ENCODE measurements at places on chromosomes 5 and 9. TPM values are rescaled to one million over a fixed set of nuclear protein-coding genes. Genes with fewer than 3 reads are reported as not detected.

- no peak overlapping the region for H3K4me3 ChIP-seq
- H3K4me1 ChIP-seq, result no peaks in the 10 kb centered on the region
- H3K36me3 ChIP-seq, result peaks cover 63% of the 10 kb centered on the region
- no peak overlapping the region for H3K27ac ChIP-seq
- H3K27me3 ChIP-seq, result no peaks in the 10 kb centered on the region
- DNase-seq, result no peak
These were observed 14.7 kb downstream of the DNAJC25 start for GRCh38 chr9:111645806-111646205.

- DNase-seq, result no peak
- H3K4me1 ChIP-seq, result no peaks in the 10 kb centered on the region
- no peak overlapping the region for H3K4me3 ChIP-seq
- no peaks in the 10 kb centered on the region for H3K27me3 ChIP-seq
- no peaks in the 10 kb centered on the region for H3K36me3 ChIP-seq
These were observed 8.3 kb upstream of the TEX48 start for GRCh38 chr9:114690308-114690707.

LCP2 gene
- total RNA-seq, result 0.50 TPM

DNA sequence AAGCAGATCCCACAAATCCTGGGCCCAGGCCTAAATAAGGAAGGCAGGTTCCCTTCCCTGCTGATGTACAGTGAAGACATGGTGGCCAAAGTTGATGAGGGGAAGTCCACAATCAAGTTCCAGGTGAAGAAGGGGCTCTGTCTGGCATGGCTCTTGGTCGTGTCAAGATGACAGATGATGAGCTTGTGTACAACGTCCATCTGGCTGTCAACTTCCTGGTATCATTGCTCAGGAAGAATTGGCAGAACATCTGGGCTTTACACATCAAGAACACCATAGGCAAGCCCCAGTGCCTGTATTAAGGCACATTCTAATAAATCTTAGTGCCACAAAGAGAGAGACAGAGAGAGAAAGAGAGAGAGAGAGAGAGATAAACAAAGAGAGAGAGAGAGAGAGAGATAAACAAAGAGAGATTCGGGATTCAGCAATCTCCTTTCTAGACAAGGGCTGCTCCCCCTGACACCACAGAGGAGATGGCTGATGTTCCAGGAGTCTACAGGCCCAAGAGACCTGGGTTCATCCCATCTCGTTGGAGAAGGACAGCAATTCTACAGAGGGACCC is 45.5 kb upstream of the HSPA9 start:
- no peak for DNase-seq
- no peak overlapping the region for H3K4me3 ChIP-seq
- H3K4me1 ChIP-seq, result no peaks in the 10 kb centered on the region
- H3K27ac ChIP-seq, result no peak overlapping the region
- H3K36me3 ChIP-seq, result no peaks in the 10 kb centered on the region

GRCh38 chr5:95850391-95850894 is 27.9 kb upstream of the GLRX start:
- H3K4me1 ChIP-seq, result no peaks in the 10 kb centered on the region
- DNase-seq, result no peak
- no peak overlapping the region for H3K27ac ChIP-seq
- H3K4me3 ChIP-seq, result no peak overlapping the region
- no peaks in the 10 kb centered on the region for H3K27me3 ChIP-seq

DNA sequence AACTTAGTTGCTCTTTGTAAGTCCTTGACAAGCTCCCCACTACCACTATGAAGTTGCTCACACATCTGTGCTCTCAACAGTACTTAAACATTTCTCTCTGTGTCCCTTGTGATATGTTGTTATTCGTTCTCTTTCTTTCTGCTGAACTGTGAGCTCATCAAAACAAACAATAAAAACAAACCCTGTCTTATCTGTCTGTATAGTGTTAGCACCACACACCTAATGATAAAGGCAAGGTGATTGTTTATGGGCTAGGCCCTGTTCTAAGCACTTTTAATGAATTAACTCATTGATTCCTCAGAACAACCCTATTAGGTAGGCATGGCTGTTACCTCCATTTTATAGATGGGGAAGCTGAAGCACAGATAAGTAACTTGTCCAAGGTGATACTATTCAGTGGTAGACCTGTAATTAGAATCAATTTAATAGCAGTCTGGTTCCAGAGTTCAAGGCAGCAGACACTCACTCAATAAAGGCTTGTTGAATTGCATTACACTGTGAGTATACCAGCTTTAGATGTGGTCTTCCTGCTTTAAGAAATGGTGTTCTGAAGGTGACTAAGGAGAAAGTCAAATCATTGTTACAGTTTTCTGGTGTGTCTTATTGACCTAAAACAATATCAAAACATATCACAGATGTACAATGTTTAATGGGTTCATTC is 153.6 kb upstream of the ELL2 start:
- no peaks in the 10 kb centered on the region for H3K27me3 ChIP-seq
- DNase-seq, result no peak
- H3K36me3 ChIP-seq, result no peaks in the 10 kb centered on the region
- no peaks in the 10 kb centered on the region for H3K4me1 ChIP-seq
- no peak overlapping the region for H3K4me3 ChIP-seq
- H3K27ac ChIP-seq, result no peak overlapping the region

DNA sequence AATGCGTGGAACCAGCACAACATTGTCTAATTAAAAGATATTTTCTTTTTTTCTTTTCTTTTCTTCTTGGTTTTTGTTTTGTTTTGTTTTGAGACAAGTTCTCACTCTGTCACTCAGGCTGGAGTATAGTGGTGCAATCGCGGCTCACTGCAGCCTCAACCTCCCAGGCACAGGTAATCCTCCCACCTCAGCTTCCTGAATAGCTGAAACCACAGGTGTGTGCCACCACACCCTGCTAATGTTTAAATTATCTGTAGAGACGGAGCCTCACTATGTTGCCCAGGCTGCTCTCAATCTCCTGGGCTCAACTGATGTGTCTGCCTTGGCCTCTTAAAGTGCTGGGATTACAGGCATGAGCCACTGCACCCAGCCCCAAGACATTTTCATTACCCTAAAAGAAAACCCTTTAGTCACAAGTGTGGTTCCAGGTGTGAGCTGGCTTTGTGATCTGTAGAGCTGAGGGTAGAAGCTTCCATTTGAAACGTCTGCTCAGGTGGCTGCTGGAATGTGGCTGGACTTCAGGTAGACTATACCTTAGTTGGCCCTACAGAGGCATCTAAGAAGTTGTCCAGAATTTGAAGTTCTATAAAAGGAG is 19.1 kb upstream of the NEK6 start:
- H3K4me3 ChIP-seq, result no peak overlapping the region
- H3K27me3 ChIP-seq, result no peaks in the 10 kb centered on the region

CER1 gene
- total RNA-seq, result 694 TPM

F12 gene
- total RNA-seq, result 0.95 TPM

DNA sequence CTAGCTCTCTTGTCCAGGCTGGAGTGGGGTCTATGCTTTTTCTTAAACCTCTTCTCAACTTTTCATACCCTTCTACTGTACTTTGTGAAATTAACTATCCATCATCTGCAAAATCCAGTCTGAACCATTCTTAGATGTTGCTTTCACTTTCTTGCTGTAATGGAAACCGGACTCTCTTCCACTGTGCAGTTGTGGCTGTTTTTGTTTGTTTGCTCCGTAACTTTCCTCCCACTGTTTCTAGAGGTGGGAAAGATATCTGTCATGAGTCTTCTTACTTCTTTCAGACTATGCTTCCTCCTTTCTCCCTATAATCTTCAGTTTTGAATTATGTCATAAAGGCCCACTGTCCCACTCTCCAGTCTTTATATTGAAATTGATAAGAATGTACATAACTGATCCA is 6.5 kb downstream of the TNPO1 start:
- DNase-seq, result no peak
- H3K4me1 ChIP-seq, result peaks cover 3% of the 10 kb centered on the region
- no peak overlapping the region for H3K27ac ChIP-seq
- no peaks in the 10 kb centered on the region for H3K36me3 ChIP-seq
- no peak overlapping the region for H3K4me3 ChIP-seq

GRCh38 chr5:42338136-42338535 is 85.1 kb upstream of the GHR start:
- no peak for DNase-seq
- no peaks in the 10 kb centered on the region for H3K36me3 ChIP-seq
- no peak overlapping the region for H3K4me3 ChIP-seq
- no peaks in the 10 kb centered on the region for H3K4me1 ChIP-seq
- H3K27me3 ChIP-seq, result no peaks in the 10 kb centered on the region
- H3K27ac ChIP-seq, result no peak overlapping the region

PROB1 gene
- 4.8 TPM for total RNA-seq

GRCh38 chr5:81884871-81885270 is 87.0 kb upstream of the ATG10 start:
- DNase-seq, result no peak
- no peak overlapping the region for H3K27ac ChIP-seq
- no peaks in the 10 kb centered on the region for H3K36me3 ChIP-seq
- no peak overlapping the region for H3K4me3 ChIP-seq

DNA sequence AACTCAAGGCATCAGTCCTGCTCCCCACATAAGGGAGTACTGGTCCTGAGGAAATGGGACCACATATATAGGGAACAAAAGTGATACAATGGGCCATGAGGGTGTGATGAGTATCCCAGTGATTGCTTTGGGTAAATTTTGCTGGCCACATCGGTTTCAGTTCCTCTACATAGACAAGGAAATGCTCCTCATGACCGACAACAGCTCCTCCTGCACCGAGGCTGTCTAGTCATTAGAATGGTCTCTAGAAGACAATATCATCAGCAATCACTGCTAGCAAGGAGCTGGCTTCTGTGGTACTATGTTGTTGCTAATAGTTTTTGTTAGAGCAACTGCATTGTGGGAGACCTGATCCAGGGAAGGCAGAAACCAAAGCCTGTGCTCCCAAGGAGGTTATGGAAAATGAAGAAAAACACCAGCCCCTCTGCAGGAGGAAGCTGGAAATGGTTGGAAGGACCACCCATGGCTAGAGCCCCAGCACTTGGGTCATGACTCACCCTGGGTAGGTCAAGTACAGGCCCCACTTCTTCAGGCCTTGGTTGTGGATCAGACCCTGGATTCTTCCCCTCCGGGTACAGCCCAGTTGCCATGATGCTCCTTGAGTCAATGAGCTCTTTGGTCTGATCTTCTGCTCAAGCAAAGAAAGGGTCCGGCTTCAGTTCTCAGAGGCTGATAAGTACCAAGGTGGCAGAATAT is 3.4 kb upstream of the CTSL start:
- no peak overlapping the region for H3K27ac ChIP-seq
- no peak overlapping the region for H3K4me3 ChIP-seq
- DNase-seq, result no peak
- H3K36me3 ChIP-seq, result peaks cover under 1% of the 10 kb centered on the region
- no peaks in the 10 kb centered on the region for H3K4me1 ChIP-seq

GRCh38 chr5:86679949-86680348 is 62.2 kb downstream of the COX7C start:
- no peak overlapping the region for H3K27ac ChIP-seq
- peaks cover 6% of the 10 kb centered on the region for H3K4me1 ChIP-seq
- no peak overlapping the region for H3K4me3 ChIP-seq
- no peaks in the 10 kb centered on the region for H3K27me3 ChIP-seq
- DNase-seq, result no peak
- no peaks in the 10 kb centered on the region for H3K36me3 ChIP-seq

DNA sequence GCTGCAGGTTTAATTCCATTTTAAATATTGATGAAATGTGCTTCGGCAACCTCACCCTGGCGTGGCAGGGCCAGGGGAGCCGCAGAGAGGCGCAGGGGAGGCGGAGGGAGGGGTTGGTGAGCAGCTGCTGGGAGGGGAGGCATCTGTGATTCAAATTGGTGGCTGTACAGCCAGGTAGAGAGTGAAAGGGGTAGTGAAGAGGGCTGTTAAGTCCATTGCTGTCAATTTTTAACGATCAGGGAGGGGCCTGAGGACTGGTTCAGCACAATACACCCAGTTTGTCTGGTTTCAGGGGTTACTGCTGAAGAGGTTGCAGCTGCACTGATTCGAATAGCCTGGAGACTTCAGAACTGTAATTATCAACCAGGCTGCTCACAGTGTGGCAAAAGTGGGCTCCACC is 31.3 kb downstream of the LHX6 start:
- no peaks in the 10 kb centered on the region for H3K4me1 ChIP-seq
- no peaks in the 10 kb centered on the region for H3K36me3 ChIP-seq
- DNase-seq, result no peak
- no peaks in the 10 kb centered on the region for H3K27me3 ChIP-seq
- no peak overlapping the region for H3K27ac ChIP-seq

ANKRD20A1 gene
- total RNA-seq, result 3.4 TPM

DNA sequence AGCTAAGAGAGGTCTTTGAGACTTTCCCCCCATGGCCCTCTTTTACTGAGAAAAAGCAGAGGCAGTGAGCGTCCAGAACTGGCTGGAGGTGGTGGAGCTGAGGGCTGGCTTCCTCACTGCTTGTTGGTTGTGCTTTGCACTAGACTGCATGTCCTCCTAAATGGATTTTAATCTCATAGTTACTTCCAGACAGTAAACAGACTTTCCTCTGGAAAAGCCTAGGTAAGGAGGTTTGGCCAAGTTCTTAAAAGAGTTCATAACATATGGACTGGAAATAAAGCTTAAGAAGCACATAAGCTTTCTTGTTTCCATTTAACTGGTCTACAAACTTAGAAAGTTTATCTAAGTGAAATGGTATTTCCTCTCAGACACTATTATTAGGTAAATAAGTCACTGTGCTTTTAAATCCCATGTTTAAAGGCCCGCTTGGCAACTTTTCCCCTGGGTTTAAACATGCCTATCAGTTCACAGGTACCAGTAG is 2.0 kb downstream of the ASPN start:
- no peak for DNase-seq
- H3K36me3 ChIP-seq, result no peaks in the 10 kb centered on the region
- no peaks in the 10 kb centered on the region for H3K27me3 ChIP-seq
- no peak overlapping the region for H3K27ac ChIP-seq

DNA sequence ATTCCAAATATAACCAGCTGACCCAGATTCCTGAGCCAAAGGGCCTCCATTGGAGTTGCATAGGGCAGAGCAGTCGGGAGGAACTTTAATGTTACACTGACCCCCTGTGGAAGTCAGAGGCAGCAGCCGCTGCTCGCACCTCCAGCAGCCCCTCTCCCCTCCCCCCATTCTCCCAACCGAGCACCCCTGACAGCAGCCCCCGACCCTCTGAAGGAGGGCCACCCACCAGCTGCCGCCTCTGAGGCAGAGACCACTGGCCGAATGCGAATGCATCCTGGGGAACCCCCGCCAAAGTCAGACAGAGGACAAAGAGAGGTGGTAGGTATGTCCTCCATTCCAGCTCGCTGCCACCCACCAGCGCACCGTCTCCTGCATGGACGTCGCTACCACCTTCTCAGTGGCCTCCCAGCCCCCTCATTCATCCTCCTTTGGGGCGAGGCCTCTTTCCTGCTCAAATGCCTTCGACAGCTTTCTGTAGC is 231.0 kb downstream of the CDK5RAP2 start:
- H3K27me3 ChIP-seq, result no peaks in the 10 kb centered on the region
- H3K4me3 ChIP-seq, result no peak overlapping the region
- H3K4me1 ChIP-seq, result no peaks in the 10 kb centered on the region
- H3K27ac ChIP-seq, result no peak overlapping the region
- no peaks in the 10 kb centered on the region for H3K36me3 ChIP-seq

LHFPL2 gene
- total RNA-seq, result 118 TPM

CHSY3 gene
- total RNA-seq, result 1.2 TPM

ARL10 gene
- total RNA-seq, result 9.7 TPM

DNA sequence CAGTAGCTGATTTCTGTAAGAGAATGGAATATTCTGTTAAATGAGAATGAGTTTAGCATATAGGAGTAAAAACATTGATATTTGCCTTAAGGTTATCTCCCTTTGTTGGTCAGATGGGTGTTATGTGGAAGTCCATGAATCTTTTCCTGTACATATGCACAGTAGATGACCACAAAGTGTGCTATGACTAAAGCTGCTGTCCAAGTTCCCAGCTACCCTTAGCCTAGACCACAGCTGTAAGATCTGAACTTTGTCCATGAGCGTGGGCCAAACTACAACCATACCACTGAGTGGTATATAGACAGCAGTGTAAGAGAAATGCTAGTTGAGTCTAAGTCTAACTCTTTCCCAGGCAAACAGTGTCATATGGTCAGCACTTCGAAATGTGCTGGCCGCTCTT is 48.8 kb downstream of the CD180 start:
- no peaks in the 10 kb centered on the region for H3K4me1 ChIP-seq
- no peaks in the 10 kb centered on the region for H3K27me3 ChIP-seq
- DNase-seq, result no peak
- no peak overlapping the region for H3K27ac ChIP-seq

All from endodermal cell (in vitro differentiated cells).